ENCODE measurements at places on chromosomes 12 and 14.

GRCh38 chr12:1030779-1031178, 39.8 kb downstream of the ERC1 start:
- no peak for DNase-seq

DNA sequence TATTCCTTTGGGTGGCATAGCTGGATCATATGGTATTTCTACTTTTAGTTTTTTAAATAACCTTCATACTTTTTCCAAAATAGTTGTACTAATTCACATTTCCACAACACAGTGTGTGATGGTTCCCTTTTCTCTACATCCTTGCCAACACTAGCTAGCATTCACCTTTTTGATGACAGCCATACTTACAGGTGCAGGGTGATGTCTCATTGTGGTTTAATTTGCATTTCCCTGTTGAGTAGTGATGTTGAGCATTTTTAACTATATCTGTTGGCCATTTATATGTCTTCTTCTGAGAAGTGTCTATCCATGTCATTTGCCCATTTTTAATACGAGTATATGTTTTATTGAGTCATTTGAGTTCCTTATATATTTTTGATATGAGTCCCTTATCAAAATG, 96.1 kb downstream of the TSHR start:
- no peak for DNase-seq

DNA sequence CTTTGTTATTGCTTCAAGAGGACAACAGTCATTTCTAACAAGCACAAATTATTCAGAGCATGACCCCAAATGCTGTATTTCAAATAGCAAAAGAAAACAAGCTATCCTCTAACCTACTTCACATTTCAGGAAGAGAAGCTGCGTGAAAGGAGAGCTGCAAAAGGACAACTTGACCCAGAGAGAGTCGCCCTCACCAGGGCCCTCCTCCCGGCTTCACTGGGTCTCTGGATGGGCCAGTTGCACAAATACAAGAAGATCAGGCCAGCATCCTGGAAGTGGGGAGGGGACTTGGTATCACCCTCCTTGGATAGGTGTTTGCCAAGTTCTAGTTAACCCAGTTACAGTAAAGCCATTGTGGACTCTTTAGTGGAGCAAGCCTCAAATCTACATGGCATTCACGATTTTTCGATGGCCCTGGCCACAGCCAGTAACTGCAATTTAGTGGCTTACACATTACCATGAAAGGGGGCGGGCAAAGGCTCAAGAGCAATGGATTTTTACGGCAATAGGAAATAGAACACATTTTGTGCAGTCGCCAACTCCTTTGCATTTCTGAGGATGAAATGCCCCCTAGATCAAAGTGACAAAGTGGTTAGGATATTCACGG, 166.9 kb upstream of the DIO2 start:
- no peak for DNase-seq

- no peak for DNase-seq
Measured at GRCh38 chr14:61326847-61327246, 5.5 kb downstream of the PRKCH start.

Data from activated CD4-positive, alpha-beta T cell treated with anti-CD3 and anti-CD28 coated beads, Interleukin-2, amount 50 U/mL, for 48 hours (primary cell).